NCI-H446 (cell line): ENCODE measurements at places on chromosomes 12 and 14.
A peak's percentile ranks its signal among the peaks of the same experiment; 100 is the strongest.

GRCh38 chr12:115203701-115204100 lies 519.7 kb upstream of the TBX3 start:
- no peak for DNase-seq

GRCh38 chr12:2273288-2273687 lies 220.5 kb downstream of the CACNA1C start:
- DNase-seq, result no peak

- no peak for DNase-seq
Measured at GRCh38 chr12:2286461-2287131, 233.8 kb downstream of the CACNA1C start.

DNA sequence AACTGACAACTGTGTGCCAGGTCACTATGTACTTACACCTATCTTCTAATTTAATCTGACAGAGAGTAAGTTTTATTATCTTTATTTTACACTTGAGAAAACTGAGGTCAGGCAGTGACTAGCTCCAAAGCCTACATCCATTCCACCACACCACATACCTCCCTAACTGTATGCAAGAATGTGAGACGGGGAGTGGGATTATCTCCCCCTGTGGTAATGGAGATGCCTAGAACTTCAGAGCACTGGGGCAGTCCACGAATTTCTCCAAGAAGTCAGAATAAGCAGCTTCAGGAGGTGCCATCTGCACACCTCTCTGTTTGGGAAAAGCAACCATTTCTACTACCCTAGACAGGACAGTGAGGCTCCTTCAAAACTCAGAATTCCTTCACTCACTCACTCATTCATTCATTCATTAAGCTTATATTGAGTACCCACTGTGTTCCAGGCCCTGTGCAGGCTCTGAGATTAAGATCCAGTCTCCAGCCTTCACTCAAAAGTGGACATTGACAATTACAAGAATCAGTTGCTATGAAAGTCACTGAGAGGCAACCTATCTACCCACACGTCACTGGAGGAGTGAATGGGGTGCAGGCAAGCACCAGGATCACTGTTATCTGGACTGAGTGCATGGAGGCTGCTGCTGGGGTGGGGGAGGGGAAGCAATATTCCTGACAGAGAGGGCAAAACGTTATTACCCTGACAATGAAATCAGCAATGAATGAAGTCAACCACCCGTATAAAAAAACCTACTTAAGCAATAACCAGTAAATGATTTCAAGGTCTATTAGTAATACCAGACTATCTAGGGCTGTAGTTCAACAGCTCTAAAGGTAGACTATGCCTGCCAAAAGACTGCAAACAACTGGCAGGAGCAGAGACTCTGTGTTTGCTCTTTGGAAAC lies 18.0 kb downstream of the SLC7A7 start:
- no peak for DNase-seq

DNA sequence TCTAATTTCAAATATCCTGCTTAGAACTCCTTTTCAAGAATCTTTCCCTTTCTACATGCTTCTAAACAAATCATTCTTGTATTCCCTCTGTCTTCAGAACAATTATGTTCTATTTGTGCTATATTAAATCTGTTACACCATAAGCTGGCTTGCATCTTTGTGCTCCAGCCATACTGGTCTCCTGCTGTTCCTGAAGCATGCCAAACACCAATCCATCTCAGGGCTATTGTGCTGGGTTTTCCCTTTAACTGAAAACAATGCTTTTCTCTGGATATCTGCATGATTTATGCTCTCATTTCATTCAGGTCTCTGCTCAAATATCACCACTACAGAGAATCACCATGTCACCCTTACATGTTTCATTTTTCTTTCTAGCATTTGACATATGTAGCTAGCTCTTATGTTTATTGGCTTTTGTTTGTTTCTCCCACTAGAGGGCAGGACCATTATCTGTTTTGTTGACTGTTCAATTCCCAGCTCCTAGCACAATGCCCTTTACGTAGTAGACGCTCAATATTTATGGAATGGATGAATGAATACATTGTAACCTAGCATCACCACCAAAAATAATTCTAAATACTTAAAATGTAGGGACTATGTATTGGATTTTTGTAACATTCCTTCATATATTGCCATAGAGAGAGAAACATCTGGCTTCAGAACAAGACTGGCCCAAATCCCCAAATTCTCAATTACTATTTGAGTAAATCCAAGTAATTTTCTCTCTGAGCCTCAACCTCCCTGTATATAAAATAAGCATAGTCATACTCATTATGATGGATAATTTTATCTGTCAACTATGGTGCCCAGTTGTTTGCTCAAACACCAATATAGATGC lies 302.0 kb upstream of the SYT1 start:
- DNase-seq, result peak; percentile 44

- DNase-seq, result no peak
Measured at GRCh38 chr14:41072776-41073175, 533.9 kb upstream of the LRFN5 start.

GRCh38 chr12:58977476-58977875 lies 57.2 kb upstream of the LRIG3 start:
- DNase-seq, result no peak

GRCh38 chr14:68135566-68135965 lies 316.0 kb downstream of the RAD51B start:
- DNase-seq, result no peak

GRCh38 chr12:27619308-27619707 lies 76.9 kb upstream of the REP15 start:
- DNase-seq, result peak; percentile 6

GRCh38 chr12:21305661-21306060 lies 29.1 kb downstream of the SLCO1A2 start:
- no peak for DNase-seq

- no peak for DNase-seq
Measured at GRCh38 chr14:104898870-104899510, 25.7 kb upstream of the PLD4 start.

GRCh38 chr12:24759155-24759554 lies 189.7 kb downstream of the BCAT1 start:
- no peak for DNase-seq

- no peak for DNase-seq
Measured at GRCh38 chr14:102951034-102951433, 28.6 kb downstream of the AMN start.

DNA sequence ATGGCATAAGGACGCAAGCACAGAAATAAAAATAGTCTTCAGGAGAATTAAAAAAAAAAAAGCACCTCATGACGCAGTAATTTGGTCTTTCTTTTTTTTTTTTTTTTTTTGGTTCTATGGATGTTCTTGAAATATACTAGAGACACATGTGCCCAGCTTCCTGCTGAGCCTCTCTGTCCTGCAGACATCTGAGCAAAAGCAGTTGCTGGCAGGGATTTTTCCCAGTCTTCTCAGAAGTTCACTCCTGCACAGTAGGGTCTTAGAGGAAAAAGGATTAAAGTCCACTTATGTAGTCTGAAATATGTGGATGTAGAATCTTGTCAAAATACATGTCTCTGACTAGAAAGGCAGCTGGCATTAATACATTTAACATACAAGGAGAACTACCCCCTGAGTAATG lies 1888.1 kb upstream of the SEL1L start:
- no peak for DNase-seq

DNA sequence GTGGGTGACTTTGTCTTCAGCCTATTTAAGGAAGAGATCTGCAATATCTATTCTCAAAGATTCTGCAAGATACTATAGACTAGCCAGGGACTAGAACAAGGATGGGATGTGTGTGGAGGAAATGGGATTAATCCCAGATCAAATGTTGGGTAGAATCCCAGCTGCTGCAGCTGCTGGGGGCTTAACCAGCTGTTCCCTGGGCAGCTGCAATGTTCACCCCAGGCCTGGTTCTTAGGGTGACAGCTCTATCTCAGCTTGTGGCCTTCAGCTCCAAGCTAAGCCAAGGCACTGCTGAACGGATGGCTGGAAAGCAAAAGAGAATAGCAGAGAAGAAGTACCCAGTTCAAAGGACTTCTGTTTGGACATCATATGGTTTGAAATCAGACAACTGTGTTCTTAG lies 10.0 kb upstream of the RHEBL1 start:
- no peak for DNase-seq

- no peak for DNase-seq
Measured at GRCh38 chr12:42648061-42648460, 58.5 kb upstream of the PRICKLE1 start.

- no peak for DNase-seq
Measured at GRCh38 chr14:97065305-97066067, 268.3 kb downstream of the VRK1 start.

DNA sequence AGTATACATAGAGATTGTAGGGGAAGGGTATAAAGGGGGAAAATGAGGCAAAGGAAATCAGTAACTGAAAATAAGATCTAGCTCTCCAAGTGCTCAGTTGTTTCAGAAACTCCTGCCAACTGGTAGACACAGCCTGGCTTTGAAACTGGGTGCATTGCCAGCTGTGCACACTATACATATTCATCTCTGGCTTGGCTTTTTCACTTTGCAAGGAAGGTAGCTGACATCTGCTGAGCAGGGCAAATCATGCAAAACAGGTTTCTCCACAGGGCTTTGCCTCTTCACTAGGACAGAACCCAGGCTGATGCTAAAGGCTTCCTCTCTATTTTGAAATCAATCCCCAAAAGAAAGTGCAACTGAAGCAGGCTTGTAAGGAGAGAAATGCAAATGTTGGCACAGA lies 101.5 kb downstream of the HELB start:
- DNase-seq, result peak; percentile 63

GRCh38 chr14:50272498-50272897 lies 39.5 kb downstream of the L2HGDH start:
- no peak for DNase-seq

DNA sequence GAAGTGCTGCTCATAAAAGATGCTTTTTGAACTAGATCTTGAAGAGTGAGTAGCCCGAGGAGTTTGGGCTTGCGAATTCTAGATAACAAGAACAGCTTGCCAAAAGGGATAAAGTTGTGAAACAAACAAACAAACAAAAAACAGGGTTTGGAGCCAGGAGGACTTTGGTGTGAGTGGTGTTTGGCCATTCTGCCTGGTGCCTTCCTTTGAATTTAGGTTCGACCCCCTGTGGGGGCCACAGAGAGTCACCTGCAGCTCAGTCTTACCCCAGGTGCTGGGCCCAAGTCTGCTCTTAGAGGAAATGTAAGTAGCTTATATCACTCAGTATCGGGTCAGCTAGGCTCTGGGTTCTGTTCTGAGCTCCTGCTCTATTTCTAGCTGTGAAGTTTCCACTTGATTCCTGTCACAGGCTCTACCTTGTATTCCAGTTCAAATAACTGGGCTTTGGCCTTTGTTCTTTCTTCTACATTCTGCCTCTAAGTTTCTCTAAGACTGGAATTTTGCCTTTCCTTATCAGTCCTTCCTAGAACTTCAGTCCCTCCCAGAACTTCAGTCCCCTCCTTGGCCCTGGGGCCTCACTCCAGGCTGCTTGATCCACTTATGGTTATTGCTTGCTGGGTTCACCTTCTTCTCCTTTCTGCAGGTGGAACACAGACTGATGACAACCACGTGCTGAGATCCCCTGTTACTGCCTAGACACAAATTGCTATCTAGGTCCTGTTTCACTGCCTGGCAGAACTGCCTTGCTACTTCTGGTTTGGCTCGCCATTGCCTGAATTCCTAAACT lies 20.5 kb upstream of the DUSP6 start:
- no peak for DNase-seq

DNA sequence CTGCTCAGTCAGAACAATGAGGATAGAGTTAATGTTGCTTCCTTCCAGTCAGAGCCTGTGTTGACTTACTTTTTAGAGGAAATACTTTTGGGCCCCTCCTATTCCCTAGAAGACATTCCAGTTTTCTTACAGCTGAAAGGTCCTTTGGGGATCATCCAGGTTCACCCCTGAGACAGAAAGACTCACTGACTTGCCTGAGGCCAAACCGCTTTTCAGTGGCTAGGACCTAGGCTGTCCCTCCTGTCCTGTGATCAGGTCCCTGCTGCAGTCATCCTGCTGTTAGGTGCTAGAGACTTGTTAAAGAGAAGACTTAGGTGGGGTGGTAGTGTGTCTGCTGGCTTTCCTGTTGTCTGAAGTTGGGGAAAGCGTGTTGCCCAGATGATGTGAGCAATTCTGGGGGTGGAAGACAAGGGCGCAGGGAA lies 39.6 kb downstream of the SUSD6 start:
- no peak for DNase-seq

GRCh38 chr12:49776858-49777257 lies 35.5 kb downstream of the TMBIM6 start:
- DNase-seq, result no peak

DNA sequence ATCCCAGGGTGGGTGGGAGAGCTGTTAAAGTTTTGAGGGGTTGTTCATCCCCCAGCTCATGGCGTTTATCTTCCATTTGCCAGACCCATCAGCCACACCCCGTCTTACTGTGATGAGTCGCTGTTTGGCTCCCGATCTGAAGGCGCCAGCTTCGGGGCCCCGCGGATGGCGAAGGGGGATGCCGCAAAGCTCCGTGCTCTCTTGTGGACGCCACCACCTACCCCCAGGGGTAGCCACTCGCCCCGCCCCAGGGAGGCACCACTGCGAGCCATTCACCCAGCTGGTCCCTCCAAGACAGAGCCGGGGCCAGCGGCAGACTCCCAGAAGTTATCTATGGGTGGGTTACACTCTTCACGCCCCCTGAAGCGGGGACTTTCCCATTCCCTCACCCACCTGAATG lies 5.7 kb downstream of the RITA1 start:
- DNase-seq, result no peak

GRCh38 chr14:69580009-69580577 lies 5.4 kb upstream of the CCDC177 start:
- peak; percentile 55 for DNase-seq

GRCh38 chr14:64845878-64846277 lies 33.8 kb downstream of the SPTB start:
- DNase-seq, result no peak

DNA sequence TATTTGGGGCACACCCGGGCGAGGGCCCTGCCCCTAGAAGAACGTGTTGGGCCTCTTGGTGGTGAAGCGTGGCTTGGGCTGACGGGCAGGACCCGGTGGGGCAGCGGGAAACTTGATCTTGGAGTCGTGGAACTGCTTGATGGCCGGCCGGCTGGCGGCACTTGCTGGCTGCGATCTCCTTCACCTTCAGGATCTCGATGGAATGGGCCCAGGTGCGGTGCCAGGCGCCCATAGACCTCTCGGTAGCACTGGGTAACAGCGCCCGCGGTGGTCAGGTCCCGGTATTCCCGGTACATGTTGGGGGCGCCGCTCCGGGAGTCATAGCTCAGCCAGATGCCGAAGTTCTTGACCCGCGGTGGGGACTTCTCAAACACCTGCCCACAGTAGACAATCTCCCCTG lies 16.5 kb downstream of the UBR7 start:
- DNase-seq, result no peak

GRCh38 chr14:68464711-68465110 lies 328.2 kb downstream of the ZFP36L1 start:
- no peak for DNase-seq

GRCh38 chr14:101248840-101249675 lies 312.2 kb upstream of the DIO3 start:
- no peak for DNase-seq

- peak; percentile 11 for DNase-seq
Measured at GRCh38 chr12:54419088-54419887, at the start of gene ITGA5. Gene ITGA5 (minus strand): TSS chr12:54419266. CDS start chr12:54419198, 68 bp downstream.

DNA sequence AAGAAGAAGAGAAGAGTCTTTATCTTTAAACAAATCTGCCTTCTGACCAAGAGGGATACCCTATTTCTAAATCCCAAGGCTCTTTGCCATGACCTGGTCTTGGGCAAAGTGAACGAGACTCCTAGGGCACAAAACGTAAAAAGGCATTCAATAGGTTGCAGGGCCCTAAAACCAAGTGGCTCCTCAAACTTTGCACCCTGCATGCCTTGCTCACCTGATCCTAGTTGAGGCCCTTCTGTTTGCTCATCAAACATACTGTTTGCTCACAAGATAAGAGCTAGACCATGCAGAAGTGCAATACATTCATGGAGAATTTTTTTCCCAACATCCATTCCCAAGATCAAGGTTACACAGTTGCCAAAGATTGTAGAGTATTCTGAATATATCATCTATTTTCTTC lies 7.9 kb upstream of the PRH1 start:
- no peak for DNase-seq

GRCh38 chr12:93048656-93049055 lies 119.6 kb upstream of the EEA1 start:
- no peak for DNase-seq
